ENCODE measurements at places on chromosomes 6 and 20.

DNA sequence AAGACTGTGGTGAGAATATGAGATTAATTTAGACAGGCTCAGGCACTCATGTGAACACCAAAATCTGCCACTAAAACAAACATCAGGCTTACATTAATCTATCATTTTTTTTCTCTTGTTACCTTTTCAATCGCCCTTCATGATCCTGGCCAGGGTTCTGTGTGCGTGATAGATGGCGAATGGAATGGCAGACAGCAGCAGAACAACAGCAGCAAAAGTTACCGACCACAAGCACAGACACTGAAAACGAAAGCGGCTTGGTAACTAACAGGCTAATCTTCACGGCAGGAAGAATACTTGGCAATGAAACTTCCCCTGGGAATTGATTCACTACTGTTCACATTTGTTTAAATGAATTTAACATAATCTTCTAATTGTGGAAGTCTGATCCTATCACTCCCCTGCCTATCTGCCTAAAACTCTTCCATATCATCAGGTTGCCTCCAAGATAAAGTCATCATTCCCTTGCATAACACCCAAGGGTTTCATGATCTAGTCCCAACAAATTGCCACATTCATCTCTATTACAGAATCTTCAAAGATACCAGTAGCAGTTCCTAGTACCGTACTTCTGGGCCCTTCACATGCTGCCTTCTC is 28.7 kb downstream of the PTPRK start:
- H3K36me3 ChIP-seq = peaks cover 6% of the 10 kb centered on the region
- peaks cover 6% of the 10 kb centered on the region for H3K4me1 ChIP-seq
- DNase-seq = no peak
- no peak overlapping the region for H3K4me3 ChIP-seq
- H3K27me3 ChIP-seq = no peaks in the 10 kb centered on the region
- H3K27ac ChIP-seq = no peak overlapping the region

DNA sequence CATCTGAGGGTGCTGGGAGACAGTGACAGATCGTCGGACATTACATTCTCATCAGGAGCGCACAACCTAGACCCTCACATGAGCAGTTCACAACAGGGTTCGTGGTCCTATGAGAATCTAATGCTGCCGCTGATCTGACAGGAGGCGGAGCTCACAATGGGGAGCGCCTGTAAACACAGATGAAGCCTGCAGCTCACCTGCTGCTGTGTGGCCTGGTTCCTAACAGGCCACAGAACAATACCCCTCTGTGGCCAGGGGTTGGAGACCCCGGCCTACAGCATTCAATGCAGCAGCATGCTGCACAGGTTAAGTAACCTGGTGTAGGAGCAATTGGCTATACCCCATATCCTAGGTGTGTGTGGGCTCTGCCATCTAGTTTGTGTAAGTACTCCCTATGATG is 19.5 kb downstream of the ANKRD60 start:
- DNase-seq = no peak
- no peaks in the 10 kb centered on the region for H3K4me1 ChIP-seq
- no peaks in the 10 kb centered on the region for H3K36me3 ChIP-seq
- no peak overlapping the region for H3K4me3 ChIP-seq
- no peak overlapping the region for H3K27ac ChIP-seq

DNA sequence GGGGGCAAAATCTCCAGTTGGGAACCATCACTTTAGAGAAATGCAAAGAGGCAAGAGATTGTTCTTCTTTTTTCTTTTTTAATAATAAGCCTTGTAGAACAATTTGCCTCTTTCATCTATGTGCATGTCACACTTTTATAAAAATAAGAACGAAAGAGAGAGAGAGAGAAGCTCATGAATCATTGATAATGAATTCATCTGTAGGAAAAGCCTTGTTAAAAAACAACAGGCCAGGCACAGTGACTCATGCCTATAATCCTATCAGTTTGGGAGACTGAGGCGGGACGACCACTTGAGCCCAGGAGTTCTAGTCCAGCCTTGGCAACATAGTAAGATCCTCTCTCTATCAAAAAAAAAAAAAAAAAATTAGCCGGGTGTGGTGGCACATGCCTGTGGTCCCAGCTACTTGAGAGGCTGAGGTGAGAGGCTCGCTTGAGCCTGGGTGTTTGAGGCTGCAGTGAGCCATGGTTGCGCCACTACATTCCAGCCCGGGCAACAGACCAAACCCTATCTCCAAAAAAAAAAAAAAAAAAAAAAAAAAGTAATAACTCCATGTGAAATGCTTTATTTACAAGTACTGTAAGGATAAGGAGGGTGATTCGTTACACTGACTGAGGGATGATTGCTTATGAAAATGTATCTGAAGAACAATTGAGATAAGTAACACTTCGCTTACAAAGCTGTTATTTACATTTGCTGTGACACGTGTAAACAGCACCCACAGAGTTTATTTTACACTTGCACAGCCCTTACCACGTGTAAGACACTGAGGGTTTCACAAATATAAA is 6.0 kb downstream of the CCN5 start:
- H3K27me3 ChIP-seq = no peaks in the 10 kb centered on the region
- H3K36me3 ChIP-seq = no peaks in the 10 kb centered on the region
- H3K4me1 ChIP-seq = no peaks in the 10 kb centered on the region
- DNase-seq = no peak
- H3K4me3 ChIP-seq = no peak overlapping the region

- no peak overlapping the region for H3K27ac ChIP-seq
- no peak for DNase-seq
- H3K27me3 ChIP-seq = no peaks in the 10 kb centered on the region
- H3K4me1 ChIP-seq = no peaks in the 10 kb centered on the region
Observed at GRCh38 chr6:168559574-168560098, 118.7 kb downstream of the SMOC2 start.

- no peak overlapping the region for H3K4me3 ChIP-seq
- no peaks in the 10 kb centered on the region for H3K27me3 ChIP-seq
- no peak overlapping the region for H3K27ac ChIP-seq
Observed at GRCh38 chr20:16027686-16028085, 545.6 kb downstream of the KIF16B start.

DNA sequence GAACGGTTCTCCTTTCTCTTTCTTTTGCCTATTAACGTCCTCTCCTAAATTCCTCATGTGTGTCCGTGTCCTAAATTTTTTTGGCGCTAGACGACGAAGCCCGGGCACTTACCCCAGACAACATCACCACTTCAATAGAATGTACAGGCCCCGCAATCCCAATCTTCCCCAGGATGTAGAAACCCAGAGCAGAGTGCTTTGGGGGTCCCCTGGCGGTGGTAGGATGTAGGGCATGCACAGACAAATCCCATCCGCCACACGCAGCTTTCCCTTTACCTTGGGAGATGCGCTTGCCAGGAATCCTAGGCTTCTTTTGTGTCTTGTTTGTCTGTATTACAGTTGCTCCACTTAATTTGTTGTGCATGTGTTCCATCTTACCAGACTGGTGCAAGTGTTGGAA is 417.3 kb upstream of the ARID1B start:
- peak; percentile 81 for DNase-seq
- no peaks in the 10 kb centered on the region for H3K27me3 ChIP-seq
- H3K4me3 ChIP-seq = no peak overlapping the region
- peaks cover 3% of the 10 kb centered on the region for H3K36me3 ChIP-seq
- no peaks in the 10 kb centered on the region for H3K4me1 ChIP-seq

DNA sequence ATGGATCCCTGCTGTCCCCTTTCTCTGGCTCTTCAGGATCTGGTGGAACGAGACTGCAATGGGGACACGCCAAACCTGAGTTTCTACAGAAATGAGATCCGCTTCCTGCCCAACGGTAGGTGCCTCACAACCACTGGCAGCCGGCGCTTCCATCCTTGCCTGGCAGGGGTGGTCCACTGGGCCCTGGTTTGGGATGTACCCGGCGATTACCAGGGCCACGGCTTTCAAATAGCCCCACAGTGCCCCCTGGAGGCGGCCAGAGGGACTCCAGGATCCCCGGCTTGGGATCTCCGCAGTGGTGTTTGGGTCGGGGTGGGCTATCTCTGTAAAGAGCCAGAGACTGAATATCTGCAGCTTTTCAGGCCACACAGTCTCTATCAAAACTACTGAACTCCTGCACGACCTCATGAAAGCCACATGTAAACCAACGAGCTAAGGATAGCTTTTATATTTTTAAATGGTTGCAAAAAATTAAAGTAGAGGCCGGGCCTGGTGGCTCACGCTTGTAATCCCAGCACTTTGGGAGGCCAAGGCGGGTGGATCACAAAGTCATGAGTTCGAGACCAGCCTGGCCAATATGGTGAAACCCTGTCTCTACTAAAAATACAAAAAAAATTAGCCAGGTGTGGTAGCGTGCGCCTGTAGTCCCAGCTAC is 3.7 kb downstream of the OGFR start:
- peak overlapping the region; percentile 35 for H3K4me3 ChIP-seq
- no peaks in the 10 kb centered on the region for H3K4me1 ChIP-seq
- no peak overlapping the region for H3K27ac ChIP-seq
- peaks cover 27% of the 10 kb centered on the region for H3K36me3 ChIP-seq

GRCh38 chr6:38570750-38571149 is 69.0 kb downstream of the BTBD9 start:
- no peak overlapping the region for H3K27ac ChIP-seq
- no peak for DNase-seq
- H3K27me3 ChIP-seq = no peaks in the 10 kb centered on the region
- no peaks in the 10 kb centered on the region for H3K4me1 ChIP-seq

- peak overlapping the region; percentile 38 for H3K27ac ChIP-seq
- peaks cover 8% of the 10 kb centered on the region for H3K4me1 ChIP-seq
- H3K4me3 ChIP-seq = peak overlapping the region; percentile 72
- DNase-seq = peak; percentile 41
Observed at GRCh38 chr6:56246541-56246880, 869 bp downstream of the COL21A1 start.

- no peak for DNase-seq
- H3K27ac ChIP-seq = no peak overlapping the region
- no peaks in the 10 kb centered on the region for H3K4me1 ChIP-seq
- H3K27me3 ChIP-seq = no peaks in the 10 kb centered on the region
Observed at GRCh38 chr20:57378107-57378506, 13.1 kb upstream of the RBM38 start.

GRCh38 chr6:169074526-169074925 is 179.1 kb downstream of the THBS2 start:
- H3K4me3 ChIP-seq = no peak overlapping the region

DNA sequence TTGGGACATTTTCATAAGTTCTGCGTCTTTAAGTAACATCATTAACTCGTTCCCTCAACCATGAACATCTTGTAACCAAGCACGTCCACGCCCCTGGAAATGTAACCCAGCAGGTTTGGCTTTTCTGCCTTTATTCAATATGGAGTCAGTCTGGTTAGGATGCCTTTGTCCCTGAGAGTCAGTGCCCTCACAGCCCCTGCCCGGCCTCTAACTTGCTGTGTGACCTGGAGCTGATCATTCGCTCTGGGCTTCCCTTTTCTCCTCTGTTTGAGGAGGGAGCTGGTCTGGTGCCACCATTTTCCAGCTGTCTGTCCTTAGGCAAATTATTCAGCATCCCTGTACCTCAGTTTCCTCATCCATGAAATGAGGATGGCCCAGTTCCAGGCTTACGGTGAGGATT is 26.5 kb upstream of the ANGPT4 start:
- H3K4me3 ChIP-seq = no peak overlapping the region
- H3K36me3 ChIP-seq = no peaks in the 10 kb centered on the region
- DNase-seq = no peak
- H3K27me3 ChIP-seq = no peaks in the 10 kb centered on the region

DNA sequence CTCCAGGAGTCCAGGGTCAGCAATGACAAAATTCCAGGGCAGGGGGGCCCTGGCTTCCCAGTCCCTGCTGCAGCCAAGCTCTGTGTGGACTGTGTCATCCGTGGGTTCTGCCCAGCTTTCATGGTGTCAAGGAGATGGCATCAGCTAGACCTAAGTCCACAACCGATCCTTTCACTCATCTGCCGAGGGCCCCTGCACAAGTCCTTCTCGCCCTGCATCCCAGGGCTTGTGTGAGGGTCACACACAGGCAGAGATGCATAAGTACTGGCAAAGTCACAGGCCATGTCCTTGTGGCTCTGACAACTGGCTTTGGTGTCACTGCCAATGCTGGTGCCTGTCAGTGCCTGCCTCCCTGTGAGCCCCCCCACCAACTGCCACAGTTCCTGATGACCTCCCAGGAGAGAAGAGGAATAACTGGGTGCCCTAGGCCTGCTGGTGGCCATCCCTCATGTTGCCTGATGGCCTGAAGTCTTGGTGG is 181.4 kb upstream of the CST7 start:
- no peaks in the 10 kb centered on the region for H3K36me3 ChIP-seq
- no peak overlapping the region for H3K4me3 ChIP-seq
- no peaks in the 10 kb centered on the region for H3K27me3 ChIP-seq
- no peaks in the 10 kb centered on the region for H3K4me1 ChIP-seq

DNA sequence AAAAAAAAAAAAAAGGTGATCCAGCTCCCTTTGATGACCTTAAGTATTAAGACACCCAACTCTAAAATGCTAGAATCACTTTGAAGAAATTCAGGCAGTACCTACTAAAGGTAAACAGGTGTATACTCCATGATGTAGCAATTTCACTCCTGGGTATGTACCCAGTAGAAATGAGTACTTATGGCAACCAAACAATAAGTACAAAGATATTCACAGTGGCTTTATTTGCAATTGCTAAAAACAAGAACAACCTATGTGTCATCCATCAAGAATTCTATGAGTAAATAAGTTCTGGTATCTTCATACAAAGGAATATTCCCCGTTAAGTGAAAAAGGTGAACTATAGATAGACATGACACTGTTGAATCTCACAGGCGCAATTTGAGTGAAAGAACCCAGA is 29.4 kb downstream of the MDGA1 start:
- H3K27ac ChIP-seq = no peak overlapping the region
- H3K4me3 ChIP-seq = no peak overlapping the region
- no peaks in the 10 kb centered on the region for H3K27me3 ChIP-seq
- no peak for DNase-seq
- H3K4me1 ChIP-seq = no peaks in the 10 kb centered on the region

- no peaks in the 10 kb centered on the region for H3K27me3 ChIP-seq
- H3K27ac ChIP-seq = no peak overlapping the region
- no peak overlapping the region for H3K4me3 ChIP-seq
- DNase-seq = no peak
- peaks cover 2% of the 10 kb centered on the region for H3K36me3 ChIP-seq
Observed at GRCh38 chr20:9761476-9761875, 77.4 kb downstream of the PAK5 start.

- H3K36me3 ChIP-seq = peaks cover 22% of the 10 kb centered on the region
- no peak overlapping the region for H3K27ac ChIP-seq
- no peaks in the 10 kb centered on the region for H3K27me3 ChIP-seq
Observed at GRCh38 chr6:50925548-50925947, 106.9 kb downstream of the TFAP2B start.
